ENCODE measurements at places on chromosomes 3 and 15. TPM values are rescaled to one million over a fixed set of nuclear protein-coding genes. Genes with fewer than 3 reads are reported as not detected.
A peak's percentile ranks its signal among the peaks of the same experiment; 100 is the strongest.

DNA sequence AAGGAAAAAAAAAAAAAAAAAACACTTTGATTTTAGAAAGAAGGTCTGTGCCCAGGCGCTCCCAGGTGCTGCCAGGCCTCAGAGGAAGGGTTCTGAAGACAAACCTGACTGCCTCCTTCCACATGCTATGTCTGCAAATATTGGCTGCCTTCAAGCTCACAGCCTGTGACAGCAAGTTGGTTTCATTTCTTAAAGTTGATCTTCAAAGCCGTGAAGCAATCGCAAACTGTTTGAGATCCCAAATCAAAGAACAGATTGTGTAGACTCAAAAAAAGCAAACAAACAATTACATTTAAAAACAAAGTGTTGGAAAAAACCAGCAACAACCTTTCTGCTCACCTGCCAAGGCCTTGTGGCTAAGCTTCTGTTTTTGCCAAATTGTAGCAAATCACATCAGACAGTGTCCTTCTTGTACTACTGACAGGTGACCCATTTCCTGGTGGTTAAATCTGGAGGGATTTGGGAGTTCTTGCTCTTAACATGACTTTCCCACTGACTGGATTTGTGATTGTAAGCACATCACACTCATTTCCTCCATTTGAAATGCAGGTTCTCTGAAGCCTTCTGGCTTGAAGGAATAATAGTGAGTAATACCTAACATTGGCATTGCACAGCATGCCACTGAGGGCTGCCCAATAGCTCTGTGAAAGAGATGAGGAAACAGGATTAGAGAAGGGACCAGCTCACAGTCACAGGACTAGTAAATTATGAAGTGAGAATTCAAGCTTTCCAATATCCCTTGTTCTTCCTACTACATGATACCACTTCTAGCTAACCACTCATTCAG lies 502.4 kb downstream of the LPP start:
- DNase-seq: peak; percentile 66

DNA sequence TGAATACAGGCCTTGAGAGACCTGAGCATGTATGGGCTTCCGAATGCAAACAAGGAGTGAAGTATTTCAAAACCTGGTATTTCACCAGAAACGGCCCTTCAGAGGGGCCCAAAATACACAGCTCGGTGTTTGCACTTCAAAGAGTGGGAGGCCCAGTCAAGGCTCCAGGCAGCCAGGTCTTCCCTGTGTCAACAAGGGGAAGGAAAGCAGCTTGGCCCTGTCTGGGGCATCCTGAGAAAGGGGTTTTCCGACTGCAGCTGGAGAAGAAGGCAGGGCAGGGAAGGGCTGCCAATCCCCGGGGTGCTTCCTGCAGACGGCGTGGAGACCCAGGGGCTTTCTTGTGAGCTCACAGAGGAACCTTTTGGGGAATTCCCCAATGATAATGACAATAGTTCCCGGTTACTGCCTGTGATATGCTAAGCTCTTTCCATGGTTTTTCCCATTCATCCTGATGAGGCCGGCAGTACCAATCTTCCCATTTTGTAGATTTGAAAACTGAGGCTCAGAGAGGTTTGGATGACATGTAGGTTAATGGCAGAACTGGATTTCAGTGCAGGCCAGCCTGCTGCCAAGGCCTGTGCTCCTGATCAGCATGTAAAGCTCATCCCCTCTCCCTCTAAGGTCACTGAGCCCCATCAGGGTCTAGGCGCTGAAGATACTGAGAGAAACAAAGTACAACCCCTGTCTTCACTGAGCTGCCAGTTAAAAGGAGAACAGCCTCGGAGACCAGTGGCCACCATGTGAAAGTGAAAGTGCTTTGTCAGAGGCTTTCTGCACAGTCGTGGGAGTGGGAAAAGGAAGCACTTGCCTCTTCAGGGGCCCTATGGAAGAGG lies 43.0 kb upstream of the TLE3 start:
- no peak for DNase-seq

GRCh38 chr3:15450438-15451215 lies 23.2 kb downstream of the EAF1 start:
- DNase-seq: no peak

GRCh38 chr15:80906159-80906766 lies 83.4 kb downstream of the MESD start:
- DNase-seq: no peak

IP6K1 gene
- total RNA-seq: 48.5 TPM

GRCh38 chr3:133610031-133610430 lies 36.5 kb downstream of the CDV3 start:
- no peak for DNase-seq

LRRIQ4 gene
- total RNA-seq: 0.29 TPM

RBP2 gene
- total RNA-seq: not detected

DNA sequence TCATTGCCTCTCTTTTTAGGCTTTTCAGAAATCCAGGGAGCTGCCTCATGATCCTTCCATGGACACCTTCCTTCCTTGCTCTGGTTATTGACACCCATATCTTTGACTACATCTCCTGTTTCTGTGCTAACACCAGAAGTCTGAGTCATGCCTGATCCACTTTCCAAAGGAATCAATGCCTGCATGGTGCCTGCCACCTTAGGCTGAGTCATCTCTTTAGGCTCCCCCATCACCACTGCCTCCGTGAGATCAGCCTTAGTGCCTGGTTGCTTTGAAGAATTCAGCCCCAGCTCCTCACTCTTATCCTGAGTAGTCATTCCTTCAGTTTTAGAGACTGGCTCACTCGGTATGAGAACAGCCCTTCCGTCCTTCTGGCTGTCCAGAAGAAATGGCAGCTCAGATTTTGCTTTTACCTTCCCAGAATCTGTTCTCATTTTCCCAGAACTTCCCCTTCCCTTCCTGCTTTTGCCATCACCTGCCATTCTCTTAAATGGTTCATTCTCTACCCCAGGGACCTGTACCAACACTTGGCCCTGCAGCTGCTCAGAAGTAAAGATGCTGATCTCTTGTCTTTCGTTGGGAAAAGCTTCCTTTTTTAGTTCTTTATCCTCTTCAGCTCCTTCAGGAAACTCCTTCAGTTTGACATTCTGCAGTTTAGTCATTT lies 105.3 kb downstream of the MAP4 start:
- DNase-seq: no peak

Data from osteoblast (primary cell).